Natural killer cell (primary cell): ENCODE measurements at places on chromosomes 5 and 9.

DNA sequence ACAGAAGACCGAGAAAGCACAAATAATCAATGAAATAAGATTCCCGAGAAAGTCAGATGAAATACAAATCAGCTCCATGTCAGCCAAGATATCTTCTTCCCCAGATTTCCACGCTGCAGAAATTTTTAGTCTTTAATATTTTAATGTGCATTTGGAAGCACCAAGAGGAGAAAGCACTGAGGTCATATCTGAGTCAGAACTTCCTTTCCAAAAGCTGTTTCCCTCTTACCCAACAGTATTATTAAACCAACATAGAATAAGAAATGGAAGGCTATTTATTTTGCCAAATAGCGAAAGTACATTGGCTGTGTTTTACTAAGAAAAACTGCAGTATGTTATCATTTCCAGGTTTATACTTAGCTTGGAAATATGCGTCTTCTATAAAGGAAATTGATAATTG, 772.1 kb upstream of the CDH9 start:
- no peaks in the 10 kb centered on the region for H3K36me3 ChIP-seq
- no peak overlapping the region for H3K4me3 ChIP-seq
- no peaks in the 10 kb centered on the region for H3K4me1 ChIP-seq
- H3K27ac ChIP-seq, result no peak overlapping the region

DNA sequence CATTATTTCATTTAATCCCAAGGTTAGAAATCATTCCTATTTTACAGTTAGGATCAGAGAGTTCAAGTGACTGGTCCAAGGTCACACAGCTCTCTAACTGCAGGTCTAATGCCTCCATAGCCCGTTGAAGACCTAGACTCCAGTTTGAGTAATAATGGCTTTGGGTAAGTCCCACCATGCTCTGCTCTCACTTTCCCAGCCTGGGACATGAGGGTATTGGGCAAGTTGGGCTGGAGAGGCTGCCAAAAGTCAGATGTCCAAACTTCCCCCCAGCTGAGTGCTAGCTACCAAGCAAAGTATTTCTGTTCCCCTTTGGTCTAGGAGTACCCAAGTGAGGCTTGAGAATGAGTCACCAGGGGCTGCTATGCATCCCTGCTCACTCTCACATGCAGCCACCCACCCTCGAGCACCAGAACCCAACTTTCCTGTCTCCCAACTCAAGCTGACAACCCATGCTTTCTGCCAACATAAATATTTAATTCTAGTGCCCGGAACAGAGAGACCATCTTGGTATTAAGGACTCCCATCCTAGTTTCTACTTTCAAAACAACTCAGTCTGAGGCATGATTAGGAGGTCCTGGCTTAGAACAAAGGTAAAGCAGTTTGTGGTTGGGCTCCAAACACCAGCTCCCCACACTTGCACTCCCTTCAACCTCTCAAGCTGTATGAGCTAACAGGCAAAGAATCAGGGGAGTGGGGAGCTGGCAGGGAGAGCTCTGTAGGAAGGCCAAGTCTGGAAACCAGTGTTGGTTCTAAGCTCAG, 236.5 kb upstream of the TRIM32 start:
- no peaks in the 10 kb centered on the region for H3K4me1 ChIP-seq
- DNase-seq, result no peak
- no peak overlapping the region for H3K27ac ChIP-seq
- no peaks in the 10 kb centered on the region for H3K36me3 ChIP-seq
- H3K27me3 ChIP-seq, result no peaks in the 10 kb centered on the region

GRCh38 chr9:121672213-121672612, 20.8 kb downstream of the DAB2IP start:
- H3K36me3 ChIP-seq, result no peaks in the 10 kb centered on the region
- DNase-seq, result no peak
- no peaks in the 10 kb centered on the region for H3K27me3 ChIP-seq
- no peak overlapping the region for H3K4me3 ChIP-seq

- H3K4me1 ChIP-seq, result no peaks in the 10 kb centered on the region
- H3K27ac ChIP-seq, result no peak overlapping the region
- no peak for DNase-seq
- H3K27me3 ChIP-seq, result peaks cover 5% of the 10 kb centered on the region
- H3K36me3 ChIP-seq, result no peaks in the 10 kb centered on the region
Measured at GRCh38 chr5:1363581-1363980, 18.7 kb upstream of the CLPTM1L start.
